Natural killer cell treated with Interleukin-12 subunit alpha and Interleukin-12 subunit beta and Interleukin-15 and Interleukin-18, amount 100 ng/mL, for 72 hours (primary cell): ENCODE measurements at places on chromosomes 16 and 17.

DNA sequence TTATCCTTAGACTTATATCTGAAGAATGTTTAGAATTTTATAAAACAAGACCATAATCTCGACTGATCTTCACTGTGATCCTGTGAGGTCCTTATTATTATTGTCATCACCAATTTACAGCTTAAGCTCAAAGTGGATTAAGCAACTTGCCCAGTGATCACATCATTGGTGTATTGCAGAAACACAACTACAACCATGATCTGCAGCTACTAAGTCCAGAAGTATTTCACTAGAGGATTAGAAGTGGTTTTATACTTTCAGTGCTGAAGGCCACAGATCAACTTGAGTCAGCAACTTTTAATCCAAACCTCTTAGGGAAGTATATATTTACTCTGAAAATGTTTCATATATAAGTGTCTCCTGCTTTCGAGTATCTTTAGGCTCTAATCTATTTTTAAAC is 624.3 kb upstream of the SOX9 start:
- DNase-seq: no peak

DNA sequence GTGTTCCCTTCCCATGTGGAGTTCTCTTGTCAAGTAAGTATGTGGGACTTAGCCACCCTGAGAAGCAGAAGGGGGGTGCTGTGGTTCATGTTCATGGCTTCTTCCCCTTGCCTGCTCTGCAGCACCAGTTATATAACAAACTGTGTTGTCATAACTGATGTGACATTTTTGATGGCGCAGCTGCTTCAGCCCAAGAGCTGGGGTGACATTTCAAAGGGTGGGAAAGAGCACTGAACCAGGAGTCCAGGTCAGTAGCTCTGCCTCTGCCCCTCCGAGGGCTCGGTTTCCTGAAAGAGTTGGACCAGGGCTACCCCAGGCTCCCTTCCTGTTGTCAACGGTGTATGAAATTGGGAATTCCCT is 7.4 kb downstream of the GNAO1 start:
- DNase-seq: no peak

- DNase-seq: no peak
Observed at GRCh38 chr17:50583641-50584040, 23.1 kb downstream of the CACNA1G start.

GRCh38 chr17:6701719-6702118 is 11.4 kb downstream of the SLC13A5 start:
- no peak for DNase-seq

GRCh38 chr16:19766988-19767387 is 48.9 kb downstream of the IQCK start:
- no peak for DNase-seq

- DNase-seq: no peak
Observed at GRCh38 chr16:82252582-82252981, 82.6 kb upstream of the MPHOSPH6 start.

DNA sequence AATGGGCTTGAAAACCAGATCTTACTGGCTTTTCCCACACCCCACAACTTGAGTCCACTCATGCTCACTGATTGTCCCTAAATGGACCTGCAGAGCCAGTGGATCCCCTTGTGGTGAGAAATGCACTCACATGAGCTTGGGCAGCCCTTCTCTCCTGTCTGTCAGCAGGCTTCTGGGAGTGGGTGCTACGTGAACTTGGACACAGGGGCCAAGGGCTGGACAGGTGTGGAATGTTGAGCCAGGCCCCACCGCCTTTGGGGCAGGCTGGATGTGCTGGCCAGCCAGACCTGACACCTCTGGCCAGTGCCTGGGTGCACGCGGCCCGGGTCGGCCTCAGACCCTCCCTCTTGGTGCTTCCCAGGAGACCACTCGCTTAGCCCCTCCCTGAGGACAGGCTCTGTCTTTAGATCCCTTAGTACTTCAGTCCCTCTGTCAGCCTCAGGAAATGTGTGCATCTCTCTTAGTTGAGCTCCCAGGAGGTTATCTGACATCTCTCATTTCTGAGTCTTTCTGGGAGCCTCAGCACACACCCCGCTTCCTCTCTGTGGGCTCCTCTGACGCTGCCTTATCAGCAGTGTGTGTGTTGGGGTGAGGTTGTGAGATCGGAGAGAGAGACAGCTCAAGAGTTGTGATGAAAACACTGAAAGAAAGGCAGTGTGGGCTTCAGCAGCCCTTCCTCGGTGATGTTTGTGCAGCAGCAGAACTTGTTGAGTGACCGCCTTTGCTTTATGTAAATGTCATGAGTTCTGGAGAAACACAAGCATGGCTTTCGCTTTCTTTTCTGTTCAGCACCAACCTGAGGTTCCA is 117.0 kb downstream of the RAB11FIP4 start:
- DNase-seq: no peak
